ENCODE measurements at places on chromosomes 3 and 15.

GRCh38 chr3:3699816-3700633 is 99.2 kb upstream of the LRRN1 start:
- DNase-seq, result no peak

GRCh38 chr15:77975332-77976094 is 102.0 kb downstream of the TBC1D2B start:
- DNase-seq, result no peak

- no peak for DNase-seq
Measured at GRCh38 chr3:136632625-136633081, 119.5 kb downstream of the STAG1 start.

DNA sequence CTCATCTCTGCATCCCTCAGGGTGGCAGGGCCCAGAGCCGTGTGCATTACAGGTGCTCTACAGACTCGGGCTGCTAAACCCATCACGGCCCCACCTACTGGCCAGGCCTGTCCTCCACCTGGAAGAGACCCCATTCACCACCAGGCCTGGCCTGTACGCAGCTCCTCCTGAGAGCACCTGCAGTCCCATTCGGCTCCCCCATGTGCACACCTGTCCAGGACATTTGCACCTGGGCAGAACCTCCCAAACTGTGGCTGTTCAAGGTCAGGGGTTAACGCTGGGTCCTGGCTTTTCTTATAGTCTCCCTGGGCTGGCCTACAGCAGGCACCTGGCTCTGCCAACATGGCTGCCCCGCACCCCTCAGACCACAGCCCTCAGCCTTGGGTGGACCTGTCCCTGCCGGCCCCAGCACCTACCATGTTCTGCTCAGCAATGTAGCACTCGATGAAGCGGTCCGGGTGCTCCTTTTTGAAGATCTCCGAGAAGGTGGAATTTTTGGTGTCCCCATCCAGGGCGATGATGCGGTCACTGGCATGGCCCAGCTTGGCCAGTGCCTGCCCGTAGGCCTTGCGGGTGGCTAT is 25.7 kb downstream of the TKT start:
- no peak for DNase-seq

GRCh38 chr3:171986757-171987518 is 52.4 kb upstream of the FNDC3B start:
- DNase-seq, result no peak

DNA sequence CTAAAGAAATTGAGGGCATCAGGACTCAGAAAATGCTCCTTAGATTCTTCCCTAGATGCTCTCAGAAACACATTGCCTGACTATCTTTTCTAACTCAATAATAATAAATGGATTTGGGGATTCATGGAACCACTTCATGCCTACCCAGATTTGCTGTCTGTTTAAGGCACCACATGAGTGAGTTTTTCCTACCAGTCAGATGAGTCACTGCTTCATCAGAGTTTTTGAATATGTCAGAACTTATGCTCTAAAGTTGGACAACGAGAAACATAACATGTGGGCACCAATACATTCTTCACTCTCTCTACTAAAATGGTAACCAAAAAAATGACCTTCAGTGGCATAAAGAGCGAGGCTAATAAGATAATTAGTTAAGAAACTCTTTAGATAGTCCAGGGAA is 1135.1 kb downstream of the TUSC7 start:
- DNase-seq, result no peak
